NCI-H2081 treated with DMSO at 0.1 percent for 48 hours (cell line): ENCODE measurements at places on chromosomes 4 and X.
A peak's percentile ranks its signal among the peaks of the same experiment; 100 is the strongest.

- peak; percentile 73 for DNase-seq
Observed at GRCh38 chr4:169070071-169070894, 60.2 kb upstream of the CBR4 start.

- DNase-seq = no peak
Observed at GRCh38 chr4:176753049-176753448, 39.7 kb downstream of the VEGFC start.

DNA sequence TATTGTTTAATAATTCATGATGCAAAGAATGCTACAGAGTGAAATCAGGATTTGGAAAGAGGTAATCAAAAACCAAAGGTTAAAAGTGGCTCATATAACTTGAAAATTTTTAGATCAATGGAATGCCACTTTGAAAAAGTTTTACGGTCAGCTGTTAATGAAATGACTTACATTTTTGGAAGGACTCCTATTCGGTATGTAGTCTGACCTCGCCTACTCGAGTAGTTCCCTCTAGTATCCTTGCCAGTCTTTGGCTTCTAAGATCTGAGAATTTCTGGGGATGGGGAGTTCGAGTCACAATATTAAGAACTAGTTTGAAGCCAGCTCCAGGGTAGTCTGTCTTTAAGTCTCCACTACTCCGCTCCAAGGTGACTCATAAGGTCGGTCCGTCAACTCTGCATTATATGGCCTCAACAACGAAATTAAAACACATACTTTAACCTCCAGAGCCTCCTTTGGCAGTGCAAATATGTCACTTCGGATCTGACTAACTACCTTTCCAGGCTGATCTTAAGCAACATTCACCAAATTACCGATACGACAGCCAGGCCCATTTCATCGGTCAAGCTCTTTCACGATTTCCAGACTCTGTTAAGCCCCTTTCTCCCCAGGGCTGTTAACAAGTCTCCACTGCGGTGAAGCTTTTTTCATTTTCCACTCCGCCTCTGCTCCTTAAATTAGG, 733 bp upstream of the NAA15 start:
- DNase-seq = no peak

GRCh38 chr4:156293657-156294297, 340.1 kb upstream of the CTSO start:
- DNase-seq = no peak

- DNase-seq = no peak
Observed at GRCh38 chr4:106246441-106246840, 69.6 kb downstream of the TBCK start.

- DNase-seq = no peak
Observed at GRCh38 chrX:10288373-10288975, 131.7 kb downstream of the CLCN4 start.

- no peak for DNase-seq
Observed at GRCh38 chr4:93302310-93302709, 526.2 kb upstream of the ATOH1 start.

- no peak for DNase-seq
Observed at GRCh38 chr4:38132843-38133662, 172.9 kb downstream of the PTTG2 start.

DNA sequence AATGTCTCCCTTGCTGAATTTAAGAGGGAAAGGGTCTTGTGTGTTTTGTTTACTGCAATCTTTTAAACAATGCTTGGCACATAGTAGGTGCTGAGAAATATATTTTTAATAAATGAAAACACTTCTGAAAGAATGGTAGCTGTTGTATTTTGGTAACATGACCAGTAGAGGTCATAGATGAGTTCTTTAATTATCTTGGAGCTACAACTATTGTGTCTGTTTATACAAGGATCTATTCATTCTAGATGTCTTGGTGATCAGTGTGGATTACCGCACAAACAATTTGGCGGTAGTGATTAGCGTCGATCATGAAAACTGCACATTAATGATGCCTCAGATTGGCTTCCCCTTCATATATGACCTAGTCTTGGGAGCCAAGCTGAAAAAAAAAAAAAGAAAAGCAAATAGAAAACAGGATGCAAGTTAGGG, 21.4 kb upstream of the SCRG1 start:
- DNase-seq = peak; percentile 10

DNA sequence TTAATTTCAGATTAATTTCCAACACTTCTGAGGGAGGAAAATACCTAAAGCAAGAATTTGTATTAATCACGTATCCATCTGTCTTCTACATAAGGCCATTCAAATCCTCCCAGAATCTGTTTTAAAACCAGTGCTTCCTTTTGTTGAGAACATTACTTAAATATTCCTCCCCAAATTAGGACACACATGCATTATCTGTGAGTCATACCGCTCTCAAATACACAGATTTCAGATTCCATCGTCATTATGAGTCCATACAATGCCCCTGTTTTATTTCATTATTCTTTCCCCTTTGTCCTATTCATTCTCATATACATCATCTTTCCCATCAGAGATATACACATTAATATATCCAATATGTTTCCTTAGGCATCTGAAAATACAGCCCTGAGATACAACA, 57.3 kb upstream of the PRSS12 start:
- DNase-seq = no peak

GRCh38 chrX:44828008-44828605, 15.7 kb upstream of the DUSP21 start:
- no peak for DNase-seq

GRCh38 chr4:14865031-14865366, 137.3 kb upstream of the CPEB2 start:
- no peak for DNase-seq

DNA sequence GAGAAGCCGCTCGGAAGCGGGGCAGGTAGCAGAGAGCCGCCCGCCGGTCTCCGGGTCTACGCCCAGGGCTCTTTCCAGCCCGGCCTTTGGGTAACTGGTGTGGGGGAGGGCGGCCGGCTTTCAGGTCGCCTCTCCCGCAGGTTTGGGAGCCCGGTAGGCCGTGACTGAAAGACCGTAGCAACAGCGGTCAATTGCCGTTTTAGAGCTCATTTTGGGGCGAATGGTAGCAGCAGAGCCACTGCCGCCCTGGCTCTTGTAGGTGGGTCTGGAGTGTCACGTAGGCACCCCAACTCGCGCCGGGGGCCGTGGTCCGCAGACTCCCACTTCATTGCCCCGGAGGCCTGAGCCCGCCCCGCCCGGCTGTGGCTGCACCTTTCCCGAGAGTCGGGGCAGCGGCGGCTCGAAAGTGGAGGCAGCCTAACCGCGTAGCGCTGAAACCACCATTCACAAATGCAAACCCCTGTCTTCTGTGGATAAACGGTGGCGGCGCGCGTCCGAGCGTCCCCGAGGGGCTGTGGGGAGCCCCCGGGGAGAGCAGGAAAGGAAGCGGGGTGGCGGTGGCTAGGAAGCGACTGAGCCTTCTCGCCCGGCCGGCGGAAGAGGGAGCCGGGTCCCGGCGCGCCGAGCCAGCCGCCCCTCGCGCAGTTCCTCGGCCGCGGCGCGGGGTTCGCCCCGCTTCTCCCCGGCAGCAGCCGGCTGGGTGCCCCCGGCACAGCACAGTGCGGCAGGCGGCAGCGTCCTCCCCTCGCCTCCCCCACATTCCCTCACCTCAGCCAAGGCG, 2185.1 kb upstream of the TENM3 start:
- DNase-seq = no peak

GRCh38 chrX:17591741-17592110, 145.6 kb upstream of the SCML1 start:
- no peak for DNase-seq

GRCh38 chrX:78653118-78653822, 5.9 kb downstream of the RTL3 start:
- no peak for DNase-seq

DNA sequence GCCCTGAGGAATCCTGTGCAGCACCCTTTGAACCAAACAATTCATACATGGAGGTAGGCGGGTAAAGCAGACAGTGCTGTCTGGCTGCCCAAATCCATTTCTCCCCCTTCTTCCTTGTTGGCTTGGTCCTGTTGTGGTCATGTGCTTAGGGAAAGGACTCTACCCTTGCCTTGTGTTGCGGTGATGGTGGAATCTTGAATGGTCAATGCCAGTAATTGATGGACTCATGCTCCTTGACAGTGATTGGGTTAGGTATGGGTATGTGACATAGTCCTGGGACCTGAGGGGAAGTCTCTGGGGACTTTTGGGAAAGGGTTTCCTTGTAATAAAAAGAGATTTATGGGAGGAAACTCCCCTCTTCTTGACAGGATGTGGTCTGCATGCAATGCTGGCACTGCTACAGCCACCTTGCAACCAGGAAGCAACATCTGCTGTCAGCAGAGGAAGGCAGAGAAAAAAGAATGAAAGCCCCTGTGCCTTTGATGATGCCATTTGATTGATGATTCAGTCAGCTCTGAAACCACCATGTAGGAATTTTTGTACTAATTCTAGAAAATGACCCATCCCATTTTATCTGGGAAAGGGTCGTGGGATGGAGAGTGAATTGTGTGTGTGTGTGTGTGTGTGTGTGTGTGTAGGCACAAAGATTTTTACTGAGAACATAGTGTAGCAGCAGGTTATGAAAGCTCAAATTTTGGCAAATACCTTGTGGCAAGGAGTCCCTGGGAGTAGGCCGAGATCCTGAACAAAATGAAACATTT, 30.0 kb upstream of the HUWE1 start:
- DNase-seq = no peak

- peak; percentile 41 for DNase-seq
Observed at GRCh38 chrX:11758400-11759171, 549 bp downstream of the MSL3 start.

GRCh38 chr4:94595880-94596483, 144.2 kb downstream of the PDLIM5 start:
- DNase-seq = no peak

DNA sequence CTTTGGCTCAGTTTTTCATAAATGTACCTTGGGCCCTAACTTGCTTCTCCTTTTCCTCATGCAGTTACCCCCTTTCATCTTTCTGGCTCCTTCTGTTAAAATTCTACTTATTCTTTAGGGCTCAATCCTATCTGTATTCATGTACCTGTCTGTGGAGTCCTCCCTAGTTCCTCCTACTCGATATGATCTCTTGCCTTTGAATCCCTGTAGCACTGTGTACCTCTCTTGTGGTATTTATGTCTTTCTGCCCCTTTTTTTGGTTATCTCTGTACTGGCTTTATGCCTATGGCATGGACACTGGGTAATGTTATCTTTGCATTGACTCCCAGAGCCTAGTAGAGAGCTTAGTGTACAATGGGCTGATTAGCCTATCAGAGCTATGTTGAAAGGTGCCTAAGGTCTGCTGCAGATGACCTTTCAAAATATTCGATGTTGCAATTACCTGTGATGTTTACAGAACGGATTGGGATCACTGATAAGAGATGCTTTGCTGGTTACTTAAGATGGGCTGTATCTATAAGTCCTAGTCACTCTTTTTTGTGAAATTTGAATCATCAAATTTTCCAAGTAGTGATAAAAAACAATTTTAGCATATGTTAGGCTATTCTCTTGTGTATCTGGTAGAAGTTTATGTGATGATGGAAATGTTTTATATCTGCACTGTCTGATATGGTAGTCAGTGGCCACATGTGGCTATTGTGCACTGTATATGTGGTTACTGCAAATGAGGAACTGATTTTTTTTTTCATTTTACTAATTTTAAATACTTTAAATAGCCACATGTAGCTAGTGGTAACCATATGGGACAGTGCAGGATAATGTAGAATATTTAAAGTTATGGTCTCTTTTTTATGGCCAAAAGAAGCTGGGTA, 33.5 kb downstream of the TMEM164 start:
- no peak for DNase-seq

GRCh38 chr4:186717556-186717955, 6.1 kb downstream of the FAT1 start:
- no peak for DNase-seq

GRCh38 chr4:22130741-22131140, 182.2 kb upstream of the KCNIP4 start:
- DNase-seq = no peak

DNA sequence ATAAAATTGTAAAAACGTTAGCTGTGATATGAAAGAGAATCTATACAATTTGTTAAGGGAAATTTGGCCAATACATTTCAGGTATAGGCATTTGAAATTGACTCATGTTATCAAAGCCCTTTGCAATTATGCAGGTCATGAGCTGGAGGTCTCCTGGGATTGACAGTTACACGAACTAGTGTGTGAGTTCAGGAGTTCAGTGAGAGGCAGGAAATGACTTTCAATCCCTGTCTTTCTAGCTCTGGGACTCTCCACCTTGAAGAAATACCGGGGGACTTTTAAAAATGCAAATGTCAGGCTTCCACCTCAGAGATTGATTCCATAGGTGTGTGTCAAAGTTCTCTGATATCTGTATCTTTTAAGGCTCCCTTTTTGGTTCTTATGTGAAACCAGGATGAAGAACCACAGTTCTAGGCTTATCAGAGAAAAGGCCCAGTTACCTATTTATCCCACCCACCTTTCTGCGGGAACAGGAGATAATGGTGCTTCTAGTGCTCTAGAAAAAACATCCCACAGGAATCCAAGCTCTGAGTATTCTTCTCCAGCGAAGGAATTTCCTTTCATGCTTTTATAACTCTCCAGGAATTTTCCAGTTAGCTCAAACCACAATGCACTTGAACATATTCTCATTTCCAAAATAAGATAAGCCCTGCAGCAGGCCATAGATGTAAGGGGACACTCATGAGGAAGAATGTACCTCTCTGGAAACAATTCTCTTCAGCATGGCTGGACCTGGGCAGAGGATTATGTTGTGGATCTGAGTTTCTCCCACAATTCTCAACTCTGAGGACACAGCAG, 501.0 kb downstream of the IDS start:
- no peak for DNase-seq

DNA sequence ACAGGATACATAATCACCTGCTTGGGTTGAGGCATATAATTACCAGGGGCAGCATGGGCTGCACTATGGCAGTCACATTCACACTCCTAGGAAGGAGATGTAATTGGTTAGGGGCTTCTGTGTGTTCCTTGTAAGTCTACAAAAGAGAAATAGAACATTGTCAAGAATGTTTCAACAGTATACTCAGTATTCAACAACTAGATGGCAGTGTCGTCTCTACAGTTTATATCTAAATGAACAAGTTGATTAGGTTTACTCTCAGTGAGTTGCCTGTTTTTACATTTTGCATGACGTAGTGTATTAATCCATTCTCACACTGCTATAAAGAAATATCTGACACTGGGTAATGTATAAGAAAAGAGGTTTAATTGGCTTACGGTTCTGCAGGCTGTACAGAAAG, 50.5 kb upstream of the RAB33B start:
- no peak for DNase-seq

DNA sequence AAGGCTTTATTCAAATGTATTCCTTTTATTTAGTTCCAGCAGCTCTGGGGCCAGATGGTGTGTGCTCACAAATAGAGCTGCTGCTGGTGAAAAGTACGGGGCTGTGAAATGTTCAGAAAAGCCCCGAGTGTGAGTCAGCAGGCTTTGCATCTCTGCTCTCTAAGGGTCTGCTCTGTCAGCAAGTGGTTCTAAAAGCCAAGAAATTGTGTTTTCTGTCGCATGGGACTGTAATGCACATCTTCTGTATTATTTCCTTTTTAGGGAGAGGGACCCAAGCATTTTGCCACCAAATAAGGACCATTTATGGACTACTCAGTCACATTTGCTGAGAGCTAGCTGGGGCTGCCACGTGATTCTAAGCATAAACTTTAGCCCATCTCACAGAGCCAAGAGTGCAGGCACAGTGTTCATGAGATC, 82.9 kb upstream of the NHS start:
- no peak for DNase-seq
